ENCODE measurements at places on chromosomes 13 and 19. TPM values are rescaled to one million over a fixed set of nuclear protein-coding genes. Genes with fewer than 3 reads are reported as not detected.

DNA sequence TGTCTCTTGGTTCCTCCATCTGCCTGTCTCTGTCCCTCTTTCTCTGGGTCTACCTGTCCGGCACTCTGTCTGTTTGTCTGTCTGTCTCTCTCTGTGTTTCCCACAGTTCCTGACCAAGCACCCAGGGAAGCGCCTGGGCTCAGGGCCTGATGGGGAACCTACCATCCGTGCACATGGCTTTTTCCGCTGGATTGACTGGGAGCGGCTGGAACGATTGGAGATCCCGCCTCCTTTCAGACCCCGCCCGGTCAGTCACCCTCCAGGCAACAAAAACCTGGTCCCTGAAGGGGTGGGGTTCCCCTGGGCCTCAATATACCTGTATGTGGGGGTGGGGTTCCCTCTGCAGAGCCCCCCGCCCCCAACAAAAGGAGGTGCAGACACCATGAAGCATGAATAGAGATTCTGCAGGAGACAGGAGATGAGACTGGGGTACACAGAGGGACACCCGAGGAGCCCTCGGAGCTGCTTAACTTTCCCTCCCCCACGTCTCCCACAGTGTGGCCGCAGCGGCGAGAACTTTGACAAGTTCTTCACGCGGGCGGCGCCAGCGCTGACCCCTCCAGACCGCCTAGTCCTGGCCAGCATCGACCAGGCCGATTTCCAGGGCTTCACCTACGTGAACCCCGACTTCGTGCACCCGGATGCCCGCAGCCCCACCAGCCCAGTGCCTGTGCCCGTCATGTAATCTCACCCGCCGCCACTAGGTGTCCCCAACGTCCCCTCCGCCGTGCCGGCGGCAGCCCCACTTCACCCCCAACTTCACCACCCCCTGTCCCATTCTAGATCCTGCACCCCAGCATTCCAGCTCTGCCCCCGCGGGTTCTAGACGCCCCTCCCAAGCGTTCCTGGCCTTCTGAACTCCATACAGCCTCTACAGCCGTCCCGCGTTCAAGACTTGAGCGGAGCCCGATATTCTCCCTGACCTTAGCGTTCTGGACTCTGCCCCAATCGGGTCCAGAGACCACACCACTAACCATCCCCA is 2.6 kb upstream of the CACNG7 start:
- no peak for DNase-seq

DNA sequence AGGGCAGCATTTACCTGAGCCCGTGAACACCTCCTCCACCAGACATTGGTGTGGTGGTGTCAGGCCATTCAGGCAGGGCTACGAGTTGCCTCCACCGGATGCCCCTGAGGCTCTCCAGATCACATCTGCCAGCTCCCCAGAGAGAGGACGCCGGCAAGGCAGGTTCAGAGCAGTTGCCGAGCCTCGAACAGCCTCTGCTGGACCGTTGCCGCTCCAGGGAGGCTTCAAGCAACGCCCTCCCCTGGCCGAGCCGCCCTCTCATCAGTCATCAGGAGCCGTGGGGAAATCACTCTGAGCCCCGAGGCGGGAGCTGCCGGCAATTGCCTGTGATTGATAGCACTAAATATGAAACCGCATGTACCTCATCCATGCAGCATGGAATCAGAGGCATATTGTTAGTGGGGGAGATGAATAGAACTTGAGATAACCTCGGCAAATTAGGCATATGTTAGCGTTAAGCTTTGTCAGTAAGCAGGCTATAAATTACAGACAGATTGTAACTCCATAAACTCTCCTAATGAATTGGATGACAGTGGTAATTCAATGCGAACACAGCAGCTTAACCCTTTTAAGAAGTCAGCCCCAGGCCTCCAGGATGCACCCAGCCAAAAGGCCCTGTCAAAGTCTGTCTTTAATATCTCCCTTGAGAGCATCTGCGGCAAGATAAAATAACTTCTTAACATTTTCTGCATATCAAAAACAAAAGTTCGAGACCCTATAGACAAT is 29.8 kb upstream of the SPACA7 start:
- DNase-seq: no peak

GRCh38 chr19:14370169-14370939 is 10.9 kb upstream of the ADGRE5 start:
- no peak for DNase-seq

Gene FAAP24
- polyA plus RNA-seq: 0.72 TPM

GRCh38 chr13:95642028-95642621 is 2.4 kb downstream of the DZIP1 start:
- DNase-seq: peak; percentile 78

Gene PSG7
- not detected for polyA plus RNA-seq

Gene SWSAP1
- 1.9 TPM for polyA plus RNA-seq

DNA sequence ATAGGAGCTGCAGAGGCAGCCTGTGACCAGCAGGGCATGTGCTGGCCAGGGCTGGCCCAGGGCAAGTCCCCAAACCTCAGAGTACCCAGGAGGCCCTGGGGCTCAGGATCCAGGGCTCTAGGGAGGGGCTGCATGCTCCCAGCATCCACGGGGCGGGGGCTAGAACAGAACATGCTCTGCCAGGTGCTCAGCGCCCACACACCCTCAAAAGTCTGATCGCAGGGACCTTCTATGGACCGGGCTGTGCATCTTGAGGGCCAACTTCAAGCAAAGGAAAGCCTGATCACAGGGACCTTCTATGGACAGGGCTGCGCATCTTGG is 33.5 kb downstream of the ELL start:
- DNase-seq: no peak

Gene DNAJC3
- 14.5 TPM for polyA plus RNA-seq

DNA sequence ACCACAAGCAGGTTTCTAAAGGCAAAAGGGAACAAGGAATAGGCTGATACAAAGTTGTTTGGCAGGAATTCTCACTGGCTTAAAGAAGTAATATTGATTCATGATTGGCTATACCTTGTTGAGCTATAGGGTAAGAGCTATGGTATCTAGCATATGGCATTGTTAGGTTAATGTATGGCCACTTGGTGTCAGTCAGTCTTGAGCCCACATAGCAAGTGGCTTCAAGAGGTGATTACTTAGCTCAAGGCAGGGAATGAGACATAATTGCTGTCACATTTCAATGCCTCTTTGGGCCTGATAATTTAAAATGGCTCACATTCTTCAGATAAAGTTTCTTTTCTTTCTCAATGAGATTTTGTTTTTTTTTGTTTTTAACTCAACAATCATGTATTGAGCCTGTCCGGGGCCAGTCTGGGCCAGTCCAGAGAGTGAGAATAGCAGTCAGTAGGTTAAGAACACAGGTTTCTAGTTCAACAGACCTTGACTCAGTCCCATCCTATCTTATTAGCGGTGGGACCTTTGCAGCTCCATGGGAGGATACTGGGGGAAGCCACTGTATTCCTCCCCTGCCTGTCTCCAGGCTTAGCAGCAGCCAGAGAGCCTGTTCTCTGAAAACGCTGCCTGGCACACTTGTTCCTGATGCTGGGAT is 45.8 kb upstream of the RCBTB2 start:
- no peak for DNase-seq

GRCh38 chr13:67515895-67516294 is 285.8 kb upstream of the PCDH9 start:
- no peak for DNase-seq

GRCh38 chr13:84431646-84432045 is 549.4 kb upstream of the SLITRK1 start:
- DNase-seq: no peak

- DNase-seq: peak; percentile 45
Measured at GRCh38 chr13:75749407-75749806, 113.3 kb downstream of the LMO7 start.

Gene TNNI3
- polyA plus RNA-seq: 8,501 TPM

- DNase-seq: no peak
Measured at GRCh38 chr19:50401605-50402450, 16.9 kb upstream of the SPIB start.

- DNase-seq: no peak
Measured at GRCh38 chr13:86567119-86567518, 767.9 kb upstream of the SLITRK6 start.

DNA sequence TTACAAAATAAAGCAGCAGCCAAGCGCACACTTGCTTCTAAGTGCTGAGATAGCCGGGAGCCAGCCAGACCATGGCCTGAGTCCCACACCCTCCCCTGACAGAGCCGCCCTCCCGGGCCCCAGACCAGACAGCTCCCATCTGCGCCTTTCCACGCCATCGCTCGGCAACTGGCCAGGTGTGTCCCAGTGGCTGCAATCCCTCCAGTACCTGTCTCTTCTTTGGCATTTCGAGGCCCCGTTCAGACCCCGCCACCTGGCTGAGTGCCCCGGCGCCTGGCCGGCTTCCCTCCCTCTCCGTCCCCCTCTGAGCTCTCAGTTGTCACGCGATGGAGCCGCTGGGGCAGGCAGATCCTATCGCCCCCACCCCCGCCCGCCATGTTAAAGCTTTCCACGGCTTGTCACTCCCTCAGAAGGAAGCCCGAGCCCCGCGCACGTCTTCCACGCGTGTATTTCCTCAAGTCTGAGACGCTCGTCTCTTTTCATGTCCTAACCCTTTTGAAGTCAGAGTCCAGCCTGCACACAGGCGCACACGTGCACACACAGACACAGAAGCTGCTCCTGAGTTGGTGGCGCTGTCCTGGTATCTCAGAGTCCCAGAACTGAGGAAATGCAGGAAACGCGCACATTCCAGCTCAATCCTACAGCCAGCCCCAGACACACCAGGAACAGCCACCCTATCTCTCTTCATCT is 7.9 kb downstream of the MLLT1 start:
- DNase-seq: peak; percentile 97

DNA sequence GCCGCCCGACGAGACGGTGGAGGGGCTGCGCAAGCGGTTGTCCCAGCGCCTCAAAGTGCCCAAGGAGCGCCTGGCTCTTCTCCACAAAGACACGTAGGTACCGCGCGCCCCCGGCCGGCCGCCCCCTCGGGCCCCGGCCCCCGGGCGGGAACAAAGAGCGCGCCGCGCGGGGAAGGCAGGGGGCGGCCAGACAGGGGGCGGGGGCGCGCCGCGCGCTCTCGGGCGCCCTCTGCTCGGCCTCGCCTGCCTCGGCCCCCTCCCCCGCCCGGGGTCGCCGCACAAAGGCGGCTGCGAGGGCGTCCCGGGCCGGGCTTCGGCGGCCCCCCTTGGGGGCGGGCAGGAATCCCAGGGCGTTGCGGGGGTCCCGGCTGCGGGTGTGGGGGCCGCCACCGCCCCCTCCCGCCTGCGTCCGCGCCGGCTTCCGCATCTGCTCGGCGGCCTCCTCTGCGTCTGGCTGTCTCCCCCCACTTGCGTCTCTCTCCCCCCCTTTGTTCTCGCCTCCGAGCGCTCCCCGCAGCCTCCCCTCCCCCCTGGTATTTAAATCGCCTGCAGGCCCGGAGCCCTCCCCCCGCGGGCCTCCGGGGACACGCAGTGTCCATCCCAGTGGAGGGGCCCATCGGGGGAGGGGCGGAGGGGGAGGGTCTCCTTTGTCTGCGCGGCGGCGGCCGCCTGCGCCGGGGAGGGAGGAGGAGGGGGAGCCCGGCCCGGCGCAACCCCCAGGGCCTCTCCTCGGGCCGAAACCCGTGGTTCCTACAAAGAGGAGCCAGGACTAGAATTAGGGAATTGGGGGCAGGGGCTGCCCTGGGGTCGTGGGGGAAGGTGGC is 2.3 kb downstream of the MIDN start:
- peak; percentile 88 for DNase-seq

GRCh38 chr13:31530922-31531321 is 208.4 kb upstream of the RXFP2 start:
- DNase-seq: no peak

DNA sequence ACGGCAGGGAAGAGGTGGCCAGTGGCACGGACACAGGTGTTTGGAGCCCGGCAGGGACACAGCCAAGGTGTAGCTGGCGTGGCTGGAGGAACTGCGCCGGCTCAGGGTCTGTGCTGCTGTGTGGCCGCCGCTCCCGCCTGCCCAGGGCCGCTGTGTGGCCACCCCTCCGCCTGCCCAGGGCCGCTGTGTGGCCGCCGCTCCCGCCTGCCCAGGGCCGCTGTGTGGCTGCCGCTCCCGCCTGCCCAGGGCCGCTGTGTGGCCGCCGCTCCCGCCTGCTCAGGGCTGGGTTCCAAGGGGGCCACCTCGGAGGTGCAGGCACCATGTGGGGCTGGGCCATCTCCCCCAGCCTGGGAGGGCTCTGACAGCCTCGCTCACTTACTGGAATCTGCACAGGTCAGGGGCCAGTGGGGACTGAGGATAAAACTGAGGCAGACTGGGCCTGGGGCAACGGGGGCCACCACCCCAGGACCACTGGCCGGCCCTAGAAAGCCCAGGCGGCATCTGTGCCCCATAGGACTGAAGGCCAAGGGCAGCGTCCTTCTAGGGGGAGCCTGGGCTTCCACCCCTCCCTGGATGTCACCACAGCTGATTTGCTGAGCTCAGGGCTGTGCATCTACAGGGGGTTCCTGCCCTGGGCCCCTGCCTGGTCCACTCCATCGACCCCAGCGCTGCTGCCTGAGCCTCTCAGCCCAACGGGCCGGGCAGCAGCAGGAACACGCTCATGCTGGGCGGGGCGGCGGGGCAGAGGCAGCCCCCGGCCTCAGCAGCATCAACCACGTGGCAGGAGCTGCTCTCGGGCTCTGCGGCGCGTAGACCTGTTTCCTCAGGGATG is 21.5 kb downstream of the C13orf46 start:
- peak; percentile 56 for DNase-seq

- DNase-seq: no peak
Measured at GRCh38 chr19:50214699-50215543, 11.5 kb downstream of the MYH14 start.

DNA sequence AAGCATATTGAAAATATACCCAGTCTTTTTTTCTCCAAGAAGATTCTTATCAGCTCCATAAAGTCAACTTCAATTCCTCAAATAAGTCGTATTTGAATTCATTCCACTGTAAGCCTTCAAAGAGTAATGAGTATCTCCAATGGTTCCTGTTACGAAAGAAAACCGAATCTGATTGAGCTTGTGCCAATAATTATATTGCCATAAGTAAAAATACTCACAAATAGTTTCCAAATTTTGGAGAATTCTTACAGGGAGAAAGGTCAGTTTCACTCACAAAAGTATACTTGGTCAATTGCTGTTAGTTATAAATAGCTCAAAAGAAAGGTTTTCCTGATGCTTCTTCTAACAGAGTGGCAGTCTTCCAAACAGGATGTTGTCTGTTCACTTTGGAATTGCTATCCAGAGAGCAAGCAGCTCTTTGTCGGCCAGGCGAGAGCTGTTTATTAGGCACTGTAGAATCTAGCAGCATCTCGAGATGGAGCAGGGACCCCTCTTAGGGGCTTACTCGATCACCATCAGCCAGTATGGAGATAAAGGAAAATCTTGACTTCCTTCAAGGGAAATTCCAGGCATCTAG is 13.5 kb downstream of the ERICH4 start:
- DNase-seq: peak; percentile 43

Gene FGF21
- not detected for polyA plus RNA-seq
